ENCODE measurements at places on chromosomes 1 and 21.

GRCh38 chr1:14441302-14441741 lies 157.2 kb upstream of the KAZN start:
- no peak for ATAC-seq

DNA sequence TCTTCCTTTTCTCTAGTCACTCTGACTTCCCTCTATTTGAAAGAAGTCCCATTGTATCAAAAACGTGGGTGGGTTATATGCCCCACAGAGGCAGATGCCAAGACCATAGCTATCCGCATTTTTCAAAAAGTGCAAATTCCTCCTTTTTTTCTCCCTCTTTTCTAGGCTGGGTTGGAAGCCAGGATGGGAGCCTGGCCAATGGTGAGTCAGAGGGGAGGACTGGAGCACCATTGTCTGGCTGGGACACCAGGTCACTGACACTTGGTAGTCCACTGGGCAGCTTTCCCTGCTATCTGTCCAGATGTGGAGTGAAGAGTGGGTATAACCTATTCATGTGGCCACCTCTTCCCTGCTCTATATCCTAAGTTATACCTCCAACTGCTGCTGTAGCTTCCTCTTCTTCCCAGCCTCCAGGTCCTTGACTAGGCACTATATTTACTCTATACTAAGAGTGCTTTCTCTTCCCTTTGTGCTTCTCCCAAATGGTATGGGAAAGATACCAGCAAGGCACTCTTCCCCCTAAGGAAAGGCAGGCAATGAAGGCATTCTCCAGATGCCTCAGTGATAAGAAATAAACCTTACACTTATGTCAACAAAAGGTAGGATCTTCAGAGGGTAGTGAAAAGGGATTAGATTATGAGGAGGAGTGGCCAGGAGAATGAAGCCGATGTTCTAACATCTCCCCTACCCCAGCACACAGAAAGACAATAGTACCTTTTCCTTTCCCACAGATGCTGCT lies 12.9 kb downstream of the PI4KB start:
- ATAC-seq = no peak

DNA sequence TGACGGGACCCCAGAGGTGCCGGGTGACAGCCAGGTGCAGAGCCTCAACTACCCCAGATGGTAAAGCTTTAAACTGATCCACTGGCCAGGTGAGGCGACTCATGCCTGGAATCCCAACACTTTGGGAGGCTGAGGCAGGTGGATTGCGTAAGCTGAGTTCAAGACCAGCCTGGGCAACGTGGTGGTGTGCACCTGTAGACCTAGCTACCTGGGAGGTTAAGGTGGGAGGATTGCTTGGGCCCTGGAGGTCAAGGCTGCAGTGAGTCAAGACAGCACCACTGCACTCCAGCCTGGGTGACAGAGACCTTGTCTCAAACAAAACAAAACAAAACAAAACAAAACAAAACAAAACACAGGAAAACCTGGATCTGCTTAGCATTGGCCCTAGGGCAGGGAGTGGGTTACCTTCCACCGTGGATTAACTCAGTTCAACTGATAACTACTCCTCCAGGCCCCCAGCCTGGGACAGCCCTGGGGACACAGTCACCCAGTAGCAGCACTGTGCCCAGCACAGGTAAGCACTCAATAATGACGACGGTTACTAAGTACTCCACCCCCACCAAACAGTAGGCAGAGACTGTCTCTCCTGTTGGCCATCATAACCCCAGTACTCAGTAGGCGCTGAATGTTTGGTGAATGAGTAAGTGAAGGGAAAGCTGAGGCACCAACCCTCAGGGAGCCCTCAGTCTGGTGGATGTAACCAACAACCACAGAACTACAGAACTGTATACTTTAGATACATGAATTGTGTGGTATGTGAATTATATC lies 21.6 kb downstream of the SLC66A1 start:
- no peak for ATAC-seq

DNA sequence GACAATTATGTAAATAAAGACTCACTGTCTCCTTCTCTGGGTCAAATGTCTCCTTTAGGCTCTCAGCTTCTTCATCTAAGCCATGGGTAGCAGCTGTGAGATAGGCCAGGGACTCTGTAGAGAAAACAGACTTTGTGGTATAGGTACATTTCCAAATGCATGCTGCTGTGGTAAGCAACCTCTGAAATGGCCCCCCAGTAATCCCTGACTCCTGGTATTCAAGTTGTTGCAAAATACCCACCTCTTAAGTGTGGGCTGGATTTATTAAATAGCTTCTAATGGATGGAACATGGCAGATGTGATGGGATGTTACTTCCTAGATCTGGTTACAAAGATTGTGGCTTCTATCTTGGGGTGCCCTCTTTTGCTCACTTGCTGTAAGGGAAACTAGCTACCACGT lies 11.1 kb upstream of the PEX19 start:
- no peak for ATAC-seq

GRCh38 chr1:76209238-76209637 lies 134.7 kb downstream of the ST6GALNAC3 start:
- no peak for ATAC-seq
